ENCODE measurements at places on chromosomes 12 and 14.
A peak's percentile ranks its signal among the peaks of the same experiment; 100 is the strongest.

GRCh38 chr14:54166049-54166950, 209.7 kb upstream of the BMP4 start:
- no peak overlapping the region for H3K27ac ChIP-seq
- no peak for DNase-seq
- peaks cover 4% of the 10 kb centered on the region for H3K4me1 ChIP-seq
- no peak overlapping the region for H3K4me3 ChIP-seq
- no peaks in the 10 kb centered on the region for H3K36me3 ChIP-seq
- no peaks in the 10 kb centered on the region for H3K27me3 ChIP-seq

- H3K36me3 ChIP-seq, result no peaks in the 10 kb centered on the region
- H3K27me3 ChIP-seq, result no peaks in the 10 kb centered on the region
- no peak overlapping the region for H3K27ac ChIP-seq
- H3K4me1 ChIP-seq, result no peaks in the 10 kb centered on the region
- H3K4me3 ChIP-seq, result no peak overlapping the region
Observed at GRCh38 chr12:84661786-84662185, 250.8 kb downstream of the SLC6A15 start.

DNA sequence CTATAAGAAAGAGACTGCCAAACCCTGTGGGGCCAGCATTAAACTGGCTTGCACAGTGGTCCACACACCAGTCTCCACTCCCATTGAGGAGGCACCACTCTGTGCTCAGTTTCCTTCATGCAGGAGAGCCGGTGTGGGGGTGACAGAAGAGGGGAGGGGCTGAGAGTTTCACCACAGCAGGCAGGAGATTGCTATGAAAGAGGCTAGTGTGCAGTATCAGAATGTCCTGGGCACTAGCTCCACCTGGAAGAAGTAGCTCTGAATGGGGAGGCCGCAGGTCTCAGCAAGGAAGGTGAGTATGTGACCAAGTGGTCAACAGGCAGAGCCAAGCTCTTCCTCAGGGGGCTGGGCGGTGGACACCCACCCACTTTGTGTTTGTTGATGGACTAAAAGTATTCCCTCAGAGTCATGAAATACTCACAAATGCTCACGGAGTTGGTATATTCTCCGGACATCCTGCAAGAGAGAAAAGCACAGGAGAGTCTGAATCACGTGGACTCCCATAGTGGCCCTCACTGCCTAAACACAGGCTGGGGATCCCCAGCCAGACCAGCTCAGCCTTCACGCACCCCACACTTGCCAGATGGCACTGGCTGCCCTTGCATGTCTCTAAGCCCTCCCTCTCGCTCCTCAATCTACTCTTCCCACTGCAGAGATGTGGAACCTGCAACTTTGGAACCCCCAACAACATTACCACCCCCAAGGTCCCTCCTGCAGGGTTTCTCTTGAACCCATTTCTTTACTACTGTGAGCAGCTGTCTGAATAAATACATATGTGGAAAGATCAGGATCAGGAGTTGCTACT, 7.8 kb upstream of the KRT72 start:
- H3K36me3 ChIP-seq, result no peaks in the 10 kb centered on the region
- H3K27ac ChIP-seq, result no peak overlapping the region
- no peak overlapping the region for H3K4me3 ChIP-seq
- peak; percentile 44 for DNase-seq

DNA sequence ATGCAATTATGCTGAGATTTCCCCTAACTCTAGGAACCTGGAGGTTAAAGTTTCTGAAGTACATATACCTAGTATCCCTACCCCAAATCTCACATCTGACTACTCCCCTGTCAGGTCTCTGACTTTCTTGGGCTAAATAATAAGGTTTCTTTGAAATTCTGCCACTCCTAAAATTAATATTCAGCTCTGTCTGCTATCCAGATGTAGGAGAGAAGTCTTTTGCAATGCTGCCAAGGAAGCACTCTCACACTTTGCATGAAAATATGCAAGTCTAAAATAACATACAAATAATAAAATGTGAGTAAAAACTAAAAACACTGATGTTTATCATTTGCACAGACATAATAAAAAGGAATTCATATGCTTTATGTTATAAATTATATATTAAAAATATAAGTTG, 196.9 kb upstream of the LRFN5 start:
- H3K27ac ChIP-seq, result no peak overlapping the region
- no peaks in the 10 kb centered on the region for H3K27me3 ChIP-seq
- no peak overlapping the region for H3K4me3 ChIP-seq
- H3K4me1 ChIP-seq, result no peaks in the 10 kb centered on the region
- H3K36me3 ChIP-seq, result no peaks in the 10 kb centered on the region
- no peak for DNase-seq

- H3K27ac ChIP-seq, result no peak overlapping the region
- H3K27me3 ChIP-seq, result no peaks in the 10 kb centered on the region
- H3K4me1 ChIP-seq, result no peaks in the 10 kb centered on the region
- no peak overlapping the region for H3K4me3 ChIP-seq
- no peaks in the 10 kb centered on the region for H3K36me3 ChIP-seq
- DNase-seq, result no peak
Observed at GRCh38 chr14:60396718-60397343, 89.0 kb downstream of the C14orf39 start.
